ENCODE measurements at places on chromosomes 11 and 22.

DNA sequence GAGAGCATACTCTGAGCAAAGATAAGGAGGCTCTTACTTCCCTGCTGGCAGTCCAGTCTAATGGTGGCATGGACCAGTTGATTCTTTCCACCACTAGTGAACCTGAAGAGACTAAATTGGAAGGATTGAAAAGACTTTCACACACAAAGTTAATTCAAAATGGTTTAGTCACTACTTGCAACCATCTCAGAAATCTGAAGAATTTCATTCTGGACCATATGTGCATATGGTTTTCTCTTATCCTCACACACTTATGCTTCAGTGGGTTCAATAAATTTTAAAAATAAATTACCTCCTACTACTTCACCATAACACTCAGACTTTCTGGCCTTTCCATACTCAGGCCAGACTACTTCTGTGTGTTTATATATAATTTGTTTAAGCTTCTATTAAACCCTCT lies 44.7 kb downstream of the CADM1 start:
- DNase-seq: no peak

GRCh38 chr11:1109918-1110705 lies 35.4 kb downstream of the MUC2 start:
- DNase-seq: no peak

DNA sequence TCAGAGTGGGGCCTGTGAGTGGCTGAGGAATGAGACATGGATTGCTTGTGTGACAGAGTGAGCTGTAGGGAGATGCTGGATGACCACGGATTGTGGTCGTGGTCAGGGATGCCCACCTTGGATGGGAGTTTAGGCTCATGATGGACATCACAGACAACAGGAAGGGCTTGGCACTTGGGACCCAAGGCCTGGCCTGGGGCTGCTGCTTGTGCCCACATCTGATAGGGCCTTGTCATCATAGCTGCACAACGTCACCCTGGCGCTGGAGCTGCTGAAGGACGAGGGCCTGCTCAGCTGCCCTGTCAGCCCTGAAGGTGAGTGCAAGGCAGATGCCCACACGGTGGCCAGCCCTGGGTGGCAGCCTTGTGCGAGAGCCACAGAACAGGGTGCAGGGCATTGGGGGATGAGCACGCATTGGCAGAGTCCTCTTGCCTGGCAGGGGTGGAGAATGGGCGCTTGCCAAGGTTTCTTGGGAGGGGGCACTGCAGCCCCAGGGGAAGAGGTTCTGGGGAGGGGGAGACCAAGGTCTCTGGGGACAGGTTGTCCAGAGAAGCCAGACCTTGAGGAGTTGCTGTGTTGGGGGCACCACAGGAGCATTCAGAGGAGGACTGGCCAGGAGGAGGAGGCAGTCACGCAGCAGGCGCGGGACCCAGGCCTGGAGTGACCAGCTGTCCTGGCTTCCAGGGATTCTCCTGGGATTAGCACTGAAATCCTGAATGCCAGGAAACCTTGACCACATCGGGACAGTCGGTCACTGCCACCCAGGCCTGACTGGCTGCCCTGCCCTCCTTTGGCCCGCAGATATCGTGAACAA lies 25.0 kb downstream of the PARVG start:
- DNase-seq: no peak

DNA sequence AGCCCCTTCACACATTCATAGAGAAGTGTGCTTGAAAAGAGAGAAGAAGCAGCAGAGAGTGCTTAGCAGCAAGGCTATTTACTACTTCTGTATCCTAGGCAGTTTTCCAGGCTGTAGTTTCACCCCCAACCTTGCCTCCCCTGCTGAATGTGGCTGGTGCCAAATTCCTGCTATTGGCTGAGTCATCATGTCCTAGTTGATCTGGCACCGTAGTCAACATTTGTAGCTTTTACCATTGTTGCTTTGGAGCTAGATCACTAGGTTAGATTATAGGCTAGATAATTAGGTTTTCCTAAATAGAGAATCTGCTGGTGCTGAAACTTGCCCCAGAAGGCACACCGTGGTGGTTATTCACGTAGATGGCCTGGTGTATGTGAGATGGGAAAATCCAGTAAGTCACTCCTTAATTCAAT lies 32.7 kb downstream of the ARHGAP42 start:
- no peak for DNase-seq

- no peak for DNase-seq
Measured at GRCh38 chr11:67024410-67024809, 1.5 kb downstream of the SYT12 start.

GRCh38 chr11:93033093-93033492 lies 63.6 kb downstream of the MTNR1B start:
- DNase-seq: no peak

DNA sequence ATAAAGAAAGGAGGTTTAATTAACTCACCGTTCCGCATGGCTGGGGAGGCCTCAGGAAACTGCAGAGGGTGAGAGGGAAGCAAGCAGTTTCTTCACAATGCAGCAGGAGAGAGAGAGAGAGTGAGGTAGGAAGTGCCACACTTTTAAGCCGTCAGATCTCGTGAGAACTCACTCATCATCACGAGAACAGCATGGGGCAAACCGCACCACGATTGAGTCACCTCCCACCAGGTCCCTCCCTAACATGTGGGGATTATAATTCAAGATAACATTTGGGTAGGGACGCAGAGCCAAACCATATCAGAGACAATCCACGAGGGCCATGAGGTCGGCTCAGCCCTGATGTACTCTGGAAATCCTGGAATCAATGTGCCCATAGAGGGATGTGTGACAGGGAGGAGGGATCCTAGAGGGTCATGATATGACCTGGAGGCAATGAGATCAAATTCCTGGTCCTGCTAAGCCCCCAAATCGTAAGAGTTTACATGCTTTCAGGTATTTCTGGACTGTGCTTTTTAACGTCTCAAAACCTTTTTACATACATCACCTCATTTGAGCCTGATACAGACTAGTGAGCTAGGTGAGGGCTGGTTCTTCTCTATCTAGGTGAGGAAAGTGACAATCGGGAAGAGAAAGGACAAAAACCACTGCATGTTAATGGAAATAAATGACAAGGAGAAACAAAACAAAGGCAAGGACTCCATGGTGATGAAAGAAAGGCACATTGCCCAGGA lies 19.5 kb upstream of the RASSF10 start:
- DNase-seq: no peak

DNA sequence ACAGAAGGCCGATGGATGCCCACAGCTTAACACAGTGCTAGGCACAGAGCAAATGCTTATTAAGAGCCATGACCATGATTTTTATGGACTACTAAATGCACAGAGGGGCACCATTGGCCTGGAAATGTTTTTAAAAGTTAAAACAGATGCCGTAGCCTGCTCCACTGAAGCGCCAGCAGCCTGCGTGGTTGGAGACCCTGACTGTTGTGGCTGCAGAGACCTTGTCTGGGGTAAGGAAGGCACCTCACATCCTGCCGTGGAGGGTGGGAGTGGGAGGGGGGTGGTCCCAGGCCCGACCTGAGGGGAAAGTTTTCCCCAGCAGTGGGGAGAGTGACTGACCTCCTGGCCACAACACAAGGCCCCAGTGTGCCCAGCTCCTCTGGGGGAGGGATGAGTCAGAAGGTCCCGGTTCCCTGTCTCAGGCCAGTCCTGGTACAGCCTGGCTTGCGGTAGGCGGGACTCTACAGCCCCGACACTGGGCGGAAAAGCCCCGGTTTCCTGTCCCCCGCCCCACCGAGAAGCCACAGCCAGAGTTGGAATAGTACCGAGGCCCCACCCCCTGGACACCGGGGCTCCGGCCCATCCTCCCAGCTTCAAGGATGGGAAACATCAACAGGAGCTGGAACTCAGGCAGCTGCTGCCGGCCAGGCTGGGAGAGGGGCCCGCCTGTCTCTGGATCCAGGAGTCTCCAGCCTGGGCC lies 7.0 kb downstream of the CHST1 start:
- DNase-seq: no peak

GRCh38 chr11:14577835-14578529 lies 57.8 kb upstream of the PSMA1 start:
- DNase-seq: no peak

- no peak for DNase-seq
Measured at GRCh38 chr11:1827095-1827813, 7.5 kb upstream of the SYT8 start.

GRCh38 chr11:69008737-69009440 lies 4.2 kb downstream of the MRGPRF start:
- no peak for DNase-seq

DNA sequence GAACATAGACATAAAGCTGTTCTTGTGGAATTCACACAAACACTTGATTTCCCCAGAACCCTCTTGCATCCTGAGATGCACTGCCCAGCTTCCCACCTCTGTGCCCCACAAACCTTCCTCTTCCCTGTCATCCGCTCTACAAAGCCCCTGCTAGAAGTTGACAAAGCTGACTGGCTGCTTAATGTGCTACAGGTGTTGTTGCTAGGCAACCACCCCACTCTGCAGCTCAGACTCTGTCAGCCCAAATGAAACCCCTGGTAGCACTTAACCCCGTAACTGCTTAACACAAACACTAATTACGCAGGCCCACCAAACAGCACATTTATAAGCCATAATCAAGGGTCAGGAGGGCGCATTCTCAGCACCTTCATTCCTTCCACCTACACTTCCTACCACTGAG lies 172.0 kb upstream of the CADM1 start:
- no peak for DNase-seq

DNA sequence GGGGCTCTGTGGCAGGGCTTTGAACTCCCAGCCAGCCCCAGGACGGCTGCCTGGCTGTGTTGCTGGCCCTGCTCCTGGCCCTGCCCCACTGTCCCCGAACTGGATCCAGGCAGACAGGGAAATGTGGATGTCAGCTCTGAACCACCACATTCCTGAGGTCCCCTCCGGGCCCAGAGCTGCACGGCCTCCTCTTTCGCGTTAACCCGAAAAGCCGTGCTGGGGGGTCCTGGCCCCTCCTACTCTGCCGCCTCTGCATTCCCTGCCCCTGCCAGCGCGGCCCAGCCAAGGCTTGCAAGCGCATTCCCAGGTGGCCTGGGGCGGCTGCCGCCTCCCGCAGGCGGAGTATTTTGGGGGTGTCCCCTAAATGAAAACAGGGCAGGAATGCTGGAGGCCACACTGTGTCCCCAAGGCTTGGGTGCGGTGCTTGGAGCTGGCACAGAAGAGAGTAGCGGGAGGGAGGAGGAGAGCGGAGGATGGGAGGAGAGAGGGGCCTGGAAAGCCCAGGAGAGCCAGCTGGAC lies 5.4 kb downstream of the LINC01488 start:
- DNase-seq: no peak

- DNase-seq: no peak
Measured at GRCh38 chr11:27354359-27354965, 8.6 kb downstream of the CCDC34 start.

DNA sequence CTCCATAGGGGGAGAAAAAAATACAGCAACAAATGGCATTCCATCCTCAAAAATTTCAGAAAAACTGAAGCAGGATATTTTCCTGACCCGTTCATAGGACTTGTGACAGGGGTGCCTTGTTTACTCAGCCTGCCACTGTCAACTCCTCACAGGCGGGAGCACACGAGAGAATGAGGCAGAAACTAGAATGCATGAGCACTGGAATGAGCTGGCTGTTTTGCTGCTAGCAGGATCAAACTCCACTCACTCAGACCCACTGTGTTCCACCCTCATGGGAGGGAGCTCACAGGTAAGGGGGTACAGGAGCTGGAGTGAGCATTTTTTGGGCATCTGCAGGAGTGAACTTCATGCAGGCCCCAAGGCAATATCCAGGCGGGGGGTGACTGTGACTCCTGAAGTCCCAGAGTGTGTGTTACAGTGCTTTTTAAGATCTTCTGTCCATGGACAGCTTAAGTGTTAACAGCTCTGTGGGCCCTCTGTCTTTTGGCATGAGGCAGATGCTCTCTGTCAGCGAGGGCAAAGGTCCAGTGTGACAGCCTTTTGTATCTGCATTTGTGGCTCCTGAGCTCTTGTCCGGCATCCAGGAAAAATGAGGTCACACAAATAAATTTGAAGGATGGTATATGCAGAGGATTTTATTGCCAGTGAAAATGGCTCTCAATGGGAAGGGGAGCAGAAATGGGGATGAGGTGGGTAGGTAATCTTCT lies 905.7 kb upstream of the TENM4 start:
- DNase-seq: no peak

DNA sequence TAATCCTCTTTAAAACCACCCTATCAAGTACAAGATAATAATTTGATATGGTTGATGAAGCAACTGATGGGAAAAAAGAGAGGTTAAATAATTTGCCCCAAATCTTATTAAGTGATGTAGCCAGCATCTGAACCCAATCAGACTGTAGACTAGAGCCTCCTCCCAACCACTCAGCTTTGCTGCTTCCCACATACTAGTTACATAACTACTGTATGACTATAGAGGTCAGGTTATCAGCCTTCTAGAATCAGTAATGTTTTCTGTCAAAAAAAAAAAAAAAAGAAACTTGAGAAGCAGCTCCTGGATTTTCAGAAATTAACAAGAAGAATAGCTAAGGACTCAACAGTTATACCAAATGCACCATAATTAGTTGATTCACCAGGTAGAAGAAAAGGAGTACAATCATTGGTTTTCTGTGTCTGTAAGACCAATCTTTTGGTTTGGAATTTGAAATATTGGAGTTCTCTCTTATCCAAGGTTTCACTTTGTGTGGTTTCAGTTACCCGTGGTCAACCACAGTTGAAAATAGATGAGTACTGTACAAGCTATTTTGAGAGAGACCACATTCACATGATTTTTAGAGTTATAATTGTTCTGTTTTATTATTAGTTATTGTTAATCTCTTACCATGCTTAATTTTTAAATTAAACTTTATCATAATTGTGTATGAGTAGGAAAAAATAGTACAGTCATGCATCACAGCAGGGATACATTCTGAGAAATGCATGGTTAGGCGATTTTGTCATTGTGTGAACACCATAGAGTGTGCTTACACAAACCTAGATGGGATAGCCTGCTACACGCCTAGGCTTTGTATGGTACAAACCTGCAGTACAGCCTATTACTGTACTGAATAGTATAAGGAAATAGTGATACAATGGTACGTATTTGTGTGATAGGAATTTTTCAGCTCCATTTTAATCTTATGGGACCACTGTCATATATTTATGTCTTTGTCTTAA lies 72.2 kb downstream of the PDHX start:
- DNase-seq: no peak

GRCh38 chr11:126640186-126640585 lies 284.7 kb downstream of the ST3GAL4 start:
- DNase-seq: no peak

Data from stimulated activated CD4-positive, alpha-beta T cell treated with anti-CD3 and anti-CD28 coated beads, Interleukin-15, amount 100 ng/mL, for 1 hour (primary cell).